Stimulated activated CD8-positive, alpha-beta memory T cell treated with anti-CD3 and anti-CD28 coated beads, Interleukin-15, amount 100 ng/mL, for 48 hours (primary cell): ENCODE measurements at places on chromosomes 6 and 20.

DNA sequence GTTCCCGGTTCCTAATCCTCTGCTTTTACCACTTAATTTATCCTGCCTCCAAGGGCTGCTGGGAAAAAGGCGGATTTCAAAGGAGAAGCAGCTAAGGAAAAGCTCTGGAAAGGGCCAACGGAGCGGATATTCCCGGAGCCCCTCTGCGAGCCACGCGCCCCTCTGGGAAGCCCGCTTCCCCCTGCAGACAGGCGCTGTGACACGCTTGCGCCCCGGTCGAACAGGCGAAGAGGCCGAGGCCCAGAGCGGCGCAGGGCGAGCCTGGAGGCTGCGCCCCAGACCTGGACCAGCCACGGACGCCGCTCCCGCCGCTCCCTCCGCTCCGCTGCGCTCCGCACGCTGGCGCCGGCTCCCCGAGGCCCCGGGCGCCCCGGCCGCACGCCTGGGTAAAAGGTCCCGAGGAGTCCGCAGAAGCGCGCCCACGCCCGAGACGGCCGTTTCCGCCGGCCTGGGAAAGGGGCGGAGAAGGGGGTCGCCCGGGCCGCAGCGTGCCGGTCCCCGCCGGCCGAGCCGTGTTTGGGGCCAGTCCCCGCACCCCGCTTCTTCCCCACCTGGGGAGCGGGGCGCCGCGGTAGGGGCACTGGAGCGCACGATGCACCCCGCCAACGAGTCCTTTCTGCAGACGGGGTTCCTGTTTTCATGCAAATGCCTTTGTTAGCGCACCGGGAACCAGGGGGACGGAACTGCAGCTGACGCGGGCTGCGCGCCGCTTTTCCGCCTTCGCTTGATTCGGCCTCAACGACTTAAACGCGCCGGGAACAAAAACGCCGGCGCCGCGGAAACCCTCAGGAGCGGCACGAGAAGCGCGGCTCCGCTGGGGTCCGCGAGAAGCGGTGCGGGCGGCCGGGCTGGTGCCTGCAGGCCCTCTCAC is 91.9 kb upstream of the SIRPA start:
- no peak for DNase-seq

- no peak for DNase-seq
Measured at GRCh38 chr6:134813146-134813545, 136.8 kb downstream of the ALDH8A1 start.

GRCh38 chr20:12152996-12153395 is 235.3 kb downstream of the BTBD3 start:
- DNase-seq, result no peak

- DNase-seq, result no peak
Measured at GRCh38 chr6:37259191-37259590, 1.2 kb upstream of the TMEM217 start.

GRCh38 chr20:23049201-23050075 is at the start of gene THBD:
THBD (minus strand) TSS chr20:23049672; CDS start chr20:23049504, 168 bp downstream.
- no peak for DNase-seq

DNA sequence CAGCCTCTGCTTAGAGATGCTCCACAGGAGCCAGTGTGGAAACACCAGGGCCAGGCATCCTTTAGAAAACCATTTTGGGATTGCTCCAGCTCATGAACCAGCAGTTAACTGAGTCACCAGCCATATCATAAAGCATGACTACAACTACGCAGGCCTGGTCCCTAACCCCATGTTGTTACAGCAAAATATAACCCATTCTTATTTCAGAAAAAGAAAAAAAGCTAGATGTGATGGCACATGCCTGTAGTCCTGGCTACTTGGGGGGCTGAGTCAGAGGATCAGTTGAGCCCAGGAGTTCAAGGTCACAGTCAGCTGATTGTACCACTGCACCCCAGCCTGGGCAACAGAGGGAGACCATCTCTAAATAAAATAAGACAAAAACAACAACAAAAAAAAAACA is 36.8 kb downstream of the C6orf15 start:
- no peak for DNase-seq

DNA sequence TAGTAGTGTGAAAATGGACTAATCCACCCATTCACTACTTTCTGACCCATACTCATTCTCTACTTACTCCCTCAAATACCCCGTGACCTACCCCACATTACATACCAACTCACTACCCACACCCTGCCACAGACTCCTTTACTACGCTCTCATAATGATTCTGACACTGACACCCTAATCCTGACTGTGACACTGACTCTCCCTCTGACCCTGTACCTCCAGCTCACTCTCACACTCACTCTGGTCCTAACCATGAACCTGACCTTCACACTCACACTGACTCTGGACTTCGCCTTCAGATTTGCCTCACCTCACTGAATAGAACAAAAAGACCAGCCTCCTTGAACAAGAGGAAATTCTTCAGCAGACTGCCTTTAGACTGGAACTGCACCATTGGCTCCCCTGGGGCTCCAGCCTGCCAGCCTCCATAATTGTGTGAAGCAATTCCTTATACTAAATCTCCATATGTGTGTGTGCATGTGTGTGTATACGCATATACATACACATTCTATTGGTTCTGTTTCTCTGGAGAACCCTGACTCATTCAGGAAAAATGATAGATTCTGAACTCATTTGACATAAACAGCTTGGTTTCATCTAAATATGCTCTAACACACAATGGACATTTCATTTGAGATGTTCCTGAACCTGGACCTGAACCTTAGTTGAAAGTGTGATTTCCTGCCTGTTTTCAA is 10.5 kb upstream of the ZNF343 start:
- no peak for DNase-seq

DNA sequence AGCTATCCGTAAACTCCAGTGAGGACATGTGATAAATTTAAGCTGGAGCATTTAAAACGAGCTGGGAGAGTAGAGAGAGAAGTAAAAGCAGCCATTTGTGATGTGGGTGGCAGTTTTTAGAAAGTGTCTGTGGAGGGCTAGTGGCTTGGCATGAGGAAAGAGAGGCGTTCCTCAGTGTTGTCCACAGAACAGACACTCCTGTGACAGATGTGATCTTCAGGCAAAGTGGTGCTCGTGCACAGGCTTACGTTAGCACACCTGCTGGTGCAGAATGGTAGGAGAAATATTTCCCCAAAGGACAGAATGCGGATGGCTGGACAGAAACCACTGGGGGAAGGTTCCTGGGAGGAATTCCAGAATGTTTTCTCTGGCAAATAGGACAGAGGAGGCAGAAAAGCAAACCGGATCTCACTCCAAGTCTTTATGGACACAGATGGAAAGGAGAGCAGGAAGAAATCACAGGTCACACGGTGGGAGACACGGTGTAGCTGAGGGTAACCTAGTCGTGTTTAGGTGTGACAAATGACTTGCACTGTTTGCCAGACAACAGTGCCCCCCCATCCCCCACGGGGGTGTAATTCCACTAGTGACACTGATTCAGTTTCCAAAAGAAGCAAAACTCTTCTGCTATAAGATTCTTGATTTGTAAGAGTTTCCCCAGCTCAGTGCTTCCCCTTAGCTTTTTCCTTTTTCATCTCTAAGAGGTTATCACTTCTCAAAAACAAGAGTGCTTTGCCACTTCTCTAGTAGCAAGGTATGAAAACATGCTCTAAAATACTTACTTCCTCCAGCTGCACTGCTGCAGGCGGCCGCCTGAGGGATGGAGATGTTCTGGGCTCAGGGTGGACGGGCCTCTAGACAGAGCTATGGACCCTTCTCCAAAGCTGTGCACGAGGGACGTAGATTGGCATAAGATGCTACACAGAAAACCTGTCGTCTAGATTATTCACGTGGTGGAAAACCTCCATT is 293.2 kb downstream of the QKI start:
- DNase-seq, result no peak

DNA sequence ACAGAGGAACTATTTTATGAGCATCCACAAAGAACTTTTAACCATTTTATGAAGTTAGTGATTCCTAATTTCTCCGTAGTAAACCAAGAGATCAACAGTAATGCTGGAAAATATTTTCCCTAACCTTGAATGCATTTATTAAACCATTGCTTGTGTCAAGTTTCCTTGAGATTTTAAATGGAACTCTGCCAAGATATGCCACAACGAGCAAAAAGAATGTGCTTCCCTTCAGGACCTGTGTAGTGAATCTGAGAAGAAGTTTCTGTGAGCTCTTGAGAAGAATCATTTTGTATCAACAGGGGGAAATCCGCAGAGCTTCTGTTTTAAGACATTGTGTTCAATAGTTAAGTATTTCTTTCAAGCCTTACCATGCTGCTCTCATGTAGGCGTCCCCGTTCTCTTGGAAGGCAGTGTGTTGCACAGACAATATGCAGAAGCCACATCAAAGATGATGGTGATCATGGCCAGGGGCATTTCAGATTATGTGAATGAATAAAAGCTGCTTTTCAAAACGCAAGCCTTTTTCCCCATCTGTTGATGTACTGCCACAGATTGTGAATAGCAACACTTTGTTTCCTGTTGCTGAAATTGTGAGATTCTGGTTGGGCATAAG is 439.8 kb downstream of the BMP2 start:
- no peak for DNase-seq

DNA sequence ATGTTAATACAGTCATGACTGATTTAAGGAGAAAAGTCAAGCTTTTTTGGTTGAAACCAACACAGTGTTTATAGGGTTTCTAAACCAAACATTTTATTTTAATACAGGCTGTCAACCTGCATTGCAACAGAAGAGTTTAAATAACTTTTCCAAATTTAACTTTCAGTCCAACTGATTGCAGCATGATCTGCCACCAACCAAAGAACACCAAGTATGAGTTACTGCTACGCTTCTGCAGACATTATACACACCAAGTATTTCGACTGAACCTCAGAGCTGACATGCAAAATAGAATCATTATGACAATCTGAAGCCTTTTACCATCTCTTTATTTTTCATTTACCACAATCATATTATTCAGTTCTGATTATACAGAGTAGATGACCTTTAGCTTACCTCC is 151.2 kb upstream of the DST start:
- DNase-seq, result no peak

DNA sequence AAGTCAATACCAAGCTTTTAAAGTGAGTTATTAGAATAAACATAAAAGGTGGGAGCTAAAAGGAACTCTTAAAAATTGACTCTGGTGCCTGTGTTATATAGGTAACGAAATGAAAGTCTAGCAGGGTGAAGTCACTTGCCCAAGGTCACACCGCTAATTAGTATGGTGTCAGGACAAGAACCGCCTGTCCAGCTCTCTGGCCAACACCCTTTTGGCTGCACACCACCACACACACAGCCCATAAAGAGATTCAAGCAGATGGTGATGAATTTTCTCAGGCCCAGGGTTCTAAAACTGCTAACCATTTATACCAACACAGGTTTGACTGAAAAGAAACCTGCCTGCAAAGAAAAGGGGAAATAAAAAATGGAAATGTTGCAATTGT is 20.2 kb downstream of the GFOD1 start:
- no peak for DNase-seq

DNA sequence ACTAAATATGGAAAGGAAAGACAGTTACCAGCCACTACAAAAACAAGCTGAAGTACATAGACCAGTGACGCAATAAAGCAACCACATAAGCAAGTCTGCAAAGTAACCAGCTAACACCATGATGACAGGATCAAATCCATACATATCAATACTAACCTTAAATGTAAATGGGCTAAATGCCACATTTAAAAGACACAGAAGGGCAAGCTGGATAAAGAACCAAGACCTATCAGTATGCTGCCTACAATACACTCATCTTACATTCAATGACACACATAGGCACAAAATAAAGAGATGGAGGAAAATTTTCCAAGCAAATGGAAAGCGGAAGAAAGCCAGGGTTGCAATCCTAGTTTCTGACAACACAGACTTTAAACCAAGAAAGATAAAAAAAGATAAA is 24.1 kb downstream of the HLA-C start:
- no peak for DNase-seq

GRCh38 chr20:60139663-60140446 is 181.6 kb downstream of the CDH26 start:
- DNase-seq, result no peak

DNA sequence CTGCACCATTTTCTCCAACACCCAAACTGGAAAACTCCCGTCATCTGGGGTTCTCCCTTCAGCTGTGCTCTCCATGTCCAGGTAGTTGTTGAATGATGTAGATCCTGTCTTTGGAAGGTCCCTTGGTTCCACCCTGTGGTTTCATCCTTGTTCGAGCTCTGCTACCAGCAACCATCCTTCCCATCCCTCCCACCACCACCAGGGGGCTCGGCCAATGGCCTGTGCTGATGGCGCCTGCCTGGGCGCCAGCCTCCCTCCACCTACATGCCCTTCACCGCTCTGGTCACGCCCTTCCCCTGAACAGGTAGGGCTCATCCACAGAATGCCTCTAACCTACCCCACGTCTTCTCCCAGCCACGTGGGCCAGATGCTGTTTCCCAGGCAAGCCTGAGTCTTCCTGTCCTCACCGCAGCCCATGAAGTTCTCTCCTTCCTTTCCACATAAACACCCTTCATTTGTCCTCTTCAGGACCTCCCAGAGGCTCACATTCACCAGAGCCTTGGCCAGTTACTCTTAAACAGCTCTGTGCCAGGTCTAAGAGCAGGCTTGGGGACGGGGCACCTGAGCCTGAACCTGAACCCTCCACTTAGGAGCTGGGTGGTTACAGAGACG is 75.1 kb upstream of the DUSP22 start:
- no peak for DNase-seq

- no peak for DNase-seq
Measured at GRCh38 chr20:48781634-48782033, 46.2 kb downstream of the PREX1 start.

GRCh38 chr6:2502096-2502997 is 248.4 kb downstream of the MYLK4 start:
- DNase-seq, result no peak

DNA sequence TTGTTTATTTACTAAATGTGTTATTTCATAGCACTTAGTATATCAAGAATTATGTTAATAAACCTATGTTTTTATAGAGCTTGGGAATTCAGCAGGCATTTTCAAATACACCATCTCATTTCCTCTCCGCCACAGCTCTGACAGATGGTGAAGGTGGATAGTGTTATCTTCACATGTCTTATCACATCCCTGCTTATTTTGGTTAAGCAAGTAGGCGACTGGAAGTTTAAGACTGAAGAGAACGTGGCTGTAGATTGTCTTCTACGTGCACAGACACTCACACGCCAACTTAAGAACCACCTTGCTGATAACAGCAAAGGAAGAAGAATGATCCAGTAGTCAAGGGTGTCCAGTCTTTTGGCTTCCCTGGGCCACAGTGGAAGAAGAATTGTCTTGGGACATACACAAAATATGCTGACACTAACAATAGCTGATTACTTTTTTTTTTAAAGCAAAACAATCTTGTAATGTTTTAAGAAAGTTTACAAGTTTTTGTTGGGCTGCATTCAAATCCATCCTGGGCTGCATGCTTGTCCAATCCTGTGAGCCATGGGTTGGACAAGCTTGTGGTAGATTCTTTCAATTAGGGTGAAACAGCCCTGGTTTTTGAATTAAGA is 43.3 kb upstream of the SCGN start:
- DNase-seq, result no peak

DNA sequence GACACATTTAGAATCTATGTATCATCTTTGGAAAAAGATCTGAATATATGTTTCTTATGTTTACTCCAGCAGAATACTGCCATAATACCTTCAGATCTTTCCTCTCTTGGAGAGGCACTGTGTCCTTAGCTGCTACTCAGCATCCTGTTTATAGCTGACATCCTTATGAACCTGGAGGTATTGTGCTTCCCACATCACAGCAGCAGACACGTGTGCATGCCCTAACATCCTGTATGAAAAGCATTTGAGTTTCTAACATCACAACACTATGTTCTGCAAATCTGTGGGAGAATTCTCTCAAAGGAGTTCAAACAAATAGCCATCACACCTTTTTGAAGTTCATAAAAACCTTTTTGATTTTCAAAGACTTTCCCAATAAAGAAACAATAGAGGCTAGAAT is 216.0 kb downstream of the GJA1 start:
- no peak for DNase-seq
